ENCODE measurements at places on chromosomes 13 and 19.
A peak's percentile ranks its signal among the peaks of the same experiment; 100 is the strongest.

DNA sequence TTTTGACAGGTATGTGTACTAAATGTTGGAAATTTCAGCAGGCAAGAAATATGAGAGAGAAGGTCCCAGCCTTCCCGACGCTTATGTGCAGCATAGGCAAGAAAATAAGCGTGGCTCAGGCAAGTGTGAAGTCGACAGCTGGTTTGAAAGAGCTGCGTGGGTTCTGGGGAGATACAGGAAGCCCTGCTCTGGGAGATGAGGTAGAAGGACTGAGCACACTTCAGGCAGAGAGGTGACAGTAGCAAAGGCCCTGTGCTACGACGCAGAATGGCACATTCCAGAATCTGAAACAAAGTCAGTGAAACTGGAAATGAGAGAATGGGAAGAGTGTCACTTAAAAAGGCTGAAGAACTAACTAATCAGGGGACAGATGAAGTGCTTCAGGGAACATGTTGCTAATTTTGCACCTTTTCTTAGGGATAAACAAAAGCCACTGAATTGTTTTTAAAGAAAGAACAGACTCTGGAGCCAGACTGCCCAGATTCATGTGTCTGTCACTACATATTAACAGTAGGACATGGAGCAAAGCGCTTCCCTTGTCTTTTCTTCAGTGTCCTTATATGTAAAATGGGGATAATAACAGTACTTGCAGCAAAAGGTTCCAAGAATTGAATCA lies 160.1 kb downstream of the SPRY2 start:
- no peak for DNase-seq

DNA sequence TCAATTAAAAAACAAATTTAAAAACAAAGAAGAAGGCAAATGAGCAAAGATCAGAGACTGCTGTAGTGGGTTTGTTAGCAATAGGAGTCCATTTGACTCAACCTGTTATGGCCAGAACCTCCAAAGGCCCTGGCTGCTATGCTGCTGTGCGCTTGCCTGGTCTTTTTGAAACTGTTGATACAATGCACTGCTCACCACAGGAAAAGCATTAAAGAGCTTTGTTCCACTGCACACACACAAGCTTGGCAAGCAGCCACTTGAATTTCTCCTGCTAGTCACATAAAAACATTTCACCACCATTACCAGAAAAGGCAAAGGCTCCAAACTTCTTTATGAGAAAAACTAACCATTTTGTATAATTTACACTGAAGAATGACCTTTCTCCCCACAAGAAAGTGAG lies 132.2 kb downstream of the FREM2 start:
- DNase-seq = no peak

DNA sequence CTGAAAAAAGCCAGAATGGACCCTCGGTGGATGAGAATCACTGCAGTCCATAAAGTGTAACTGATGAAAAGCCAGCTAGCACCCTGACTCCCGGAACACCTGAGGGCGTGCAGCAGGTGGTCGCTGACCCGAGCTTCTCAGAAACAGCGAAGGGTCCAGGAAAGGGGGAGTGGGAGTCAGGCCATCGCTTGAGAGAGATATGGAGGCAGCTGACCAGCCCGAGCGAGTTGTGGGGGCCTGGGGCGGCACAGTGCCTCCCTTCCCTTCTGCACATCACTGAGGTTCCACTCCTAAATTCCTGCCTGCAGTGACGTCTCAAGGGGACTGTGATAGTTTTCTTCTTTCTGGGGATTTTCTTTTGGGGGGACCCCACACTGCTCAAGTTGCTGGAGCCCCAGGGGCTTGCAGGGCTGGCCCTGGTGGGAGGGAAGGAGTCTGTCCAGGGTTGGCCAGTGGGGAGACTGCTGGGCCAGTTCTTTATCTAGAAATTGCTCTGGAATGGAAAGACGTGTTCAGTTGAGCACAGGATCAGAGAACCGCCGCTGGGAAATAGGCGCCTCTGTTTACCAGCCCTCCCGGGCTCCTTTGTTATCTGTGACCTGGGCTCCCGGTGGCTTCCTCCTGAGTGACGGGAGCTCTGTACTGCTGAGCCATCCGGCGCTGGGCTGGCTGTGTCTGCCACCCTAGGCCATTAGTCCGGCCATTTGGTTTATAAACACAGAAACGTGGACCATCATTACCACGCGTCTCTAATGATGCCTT lies 71.3 kb downstream of the RAB20 start:
- DNase-seq = no peak

DNA sequence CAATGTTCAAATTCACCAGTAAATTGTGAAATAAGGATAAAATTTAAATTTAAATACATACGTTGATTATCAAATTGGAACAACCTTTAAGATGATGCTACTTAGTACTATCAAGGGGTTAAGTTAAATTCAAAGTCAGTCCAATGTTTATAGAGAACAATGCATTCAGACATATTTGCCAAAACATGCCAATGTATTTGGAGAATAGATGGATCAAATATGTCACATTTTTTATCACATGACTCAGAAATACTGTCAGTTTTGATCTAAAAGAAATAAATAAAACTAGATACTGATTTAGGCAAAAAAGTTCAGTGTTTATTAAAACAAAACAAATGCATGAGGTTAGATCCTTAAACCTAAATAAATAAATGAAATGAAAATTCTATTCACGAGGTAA lies 281.2 kb downstream of the SLITRK5 start:
- DNase-seq = no peak

DNA sequence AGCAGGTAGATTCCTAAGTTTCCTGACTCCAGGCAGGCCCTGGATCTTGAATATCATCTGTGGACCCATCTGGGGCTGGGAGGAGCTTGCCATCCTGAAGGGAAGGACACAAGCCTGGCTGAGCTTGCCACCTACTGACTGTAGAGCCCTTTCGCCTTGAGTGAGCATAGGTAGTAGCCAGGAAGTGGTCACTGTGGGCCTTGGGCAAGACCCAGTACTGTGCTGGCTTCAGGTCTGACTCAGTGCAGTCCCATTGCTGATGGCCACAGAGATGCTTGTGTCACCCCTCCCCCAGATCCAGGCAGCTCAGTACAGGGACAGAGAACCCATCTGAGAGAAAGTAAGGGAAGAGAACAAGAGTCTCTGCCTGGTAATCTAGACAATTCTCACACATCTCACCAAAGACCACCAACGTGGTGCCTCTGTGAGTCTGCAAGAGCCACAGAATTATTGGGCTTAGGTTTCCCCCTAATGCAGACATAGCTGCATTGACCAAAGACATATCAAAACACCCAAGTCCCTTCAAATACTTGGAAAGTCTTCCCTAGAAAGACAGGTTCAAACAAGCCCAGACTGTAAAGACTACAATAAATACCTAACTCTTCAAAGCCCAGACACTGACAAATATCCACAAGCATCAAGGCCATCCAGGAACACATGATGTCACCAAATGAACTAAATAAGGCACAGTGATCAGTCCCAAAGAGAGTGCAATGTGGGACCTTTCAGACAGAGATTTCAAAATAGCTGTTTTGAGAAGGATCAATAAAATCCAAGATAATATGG lies 108.2 kb upstream of the WASF3 start:
- no peak for DNase-seq

- no peak for DNase-seq
Measured at GRCh38 chr19:947707-948539, 22.1 kb downstream of the ARID3A start.

DNA sequence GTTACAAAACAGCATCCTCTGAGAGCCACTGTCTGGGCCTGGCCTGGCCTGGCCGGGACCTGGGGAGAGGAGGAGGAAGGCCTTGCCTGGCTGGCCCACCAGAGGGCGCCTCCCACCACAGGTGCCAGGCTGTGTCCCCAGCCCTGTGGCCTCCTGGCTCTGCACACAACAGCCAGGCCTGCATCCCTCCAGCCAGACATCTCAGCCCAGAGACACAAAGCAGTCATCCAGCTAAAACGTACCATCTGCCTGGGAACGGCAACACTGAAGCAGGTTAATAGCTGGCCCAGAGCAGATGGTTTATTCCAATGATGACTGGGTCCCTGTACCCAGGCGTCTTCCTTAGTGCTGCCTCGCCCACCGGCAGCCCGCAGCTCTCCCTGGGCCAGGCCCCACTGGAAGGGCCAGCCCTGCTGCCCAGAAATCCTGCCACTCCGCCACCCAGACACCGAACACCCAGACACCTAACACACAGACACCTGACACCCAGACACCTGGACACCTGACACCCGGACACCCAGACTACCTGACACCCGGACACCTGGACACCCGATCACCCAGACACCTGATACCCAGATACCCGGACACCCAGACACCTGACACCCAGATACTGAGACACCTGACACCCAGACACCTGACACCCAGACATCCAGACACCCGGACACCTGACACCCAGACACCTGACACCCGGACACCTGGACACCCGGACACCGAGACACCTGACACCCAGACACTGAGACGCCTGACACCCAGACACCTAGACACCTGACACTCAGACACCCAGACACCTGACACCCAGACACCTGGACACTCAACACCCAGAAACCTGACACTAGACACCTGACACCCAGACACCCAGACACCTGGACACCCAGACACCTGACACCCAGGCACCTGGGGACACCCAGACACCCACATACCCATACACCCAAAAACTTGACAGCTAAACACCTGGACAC lies 20.1 kb downstream of the C19orf12 start:
- DNase-seq = peak; percentile 85

DNA sequence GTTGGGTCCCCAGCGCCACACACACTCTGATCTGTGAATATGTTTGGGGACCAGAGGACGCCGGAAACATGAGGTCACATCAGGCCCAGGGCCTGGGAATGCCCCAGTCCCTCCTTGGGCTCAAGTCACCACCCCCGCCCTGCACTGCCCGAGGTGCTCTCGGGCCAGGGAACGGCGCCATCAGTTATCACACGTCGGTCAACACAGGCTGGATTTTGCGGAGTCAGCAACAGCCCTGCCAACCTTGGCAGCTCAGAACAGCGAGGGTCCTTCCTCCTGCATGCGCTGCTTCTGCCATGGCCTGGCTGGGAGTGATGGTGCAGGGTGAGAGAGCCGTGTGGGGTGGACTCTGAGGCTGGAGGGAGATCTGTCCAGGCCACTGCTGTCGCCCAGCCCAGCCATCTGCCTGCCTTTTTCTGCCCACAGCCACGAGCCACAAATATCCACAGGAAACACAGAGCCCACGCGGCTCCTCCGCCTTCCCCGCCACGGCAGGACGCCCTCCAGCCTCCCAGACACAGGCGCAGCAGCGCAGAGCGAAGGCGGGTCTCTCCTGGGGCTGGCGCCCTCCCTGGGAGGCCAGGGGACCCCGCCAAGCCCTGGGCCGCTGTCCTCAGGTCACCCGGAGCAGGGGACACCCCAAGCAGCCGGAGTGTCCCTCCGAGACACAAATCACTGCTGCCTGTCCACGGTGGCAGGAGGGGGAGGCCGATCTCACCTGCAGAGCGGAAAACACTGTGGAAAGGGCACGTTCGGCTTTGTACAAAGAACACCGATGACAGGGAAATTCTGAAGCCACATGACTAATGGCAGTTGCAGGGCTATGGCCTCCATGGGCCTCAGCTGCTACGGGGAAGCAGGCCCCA lies 31.6 kb upstream of the CACTIN start:
- DNase-seq = no peak

DNA sequence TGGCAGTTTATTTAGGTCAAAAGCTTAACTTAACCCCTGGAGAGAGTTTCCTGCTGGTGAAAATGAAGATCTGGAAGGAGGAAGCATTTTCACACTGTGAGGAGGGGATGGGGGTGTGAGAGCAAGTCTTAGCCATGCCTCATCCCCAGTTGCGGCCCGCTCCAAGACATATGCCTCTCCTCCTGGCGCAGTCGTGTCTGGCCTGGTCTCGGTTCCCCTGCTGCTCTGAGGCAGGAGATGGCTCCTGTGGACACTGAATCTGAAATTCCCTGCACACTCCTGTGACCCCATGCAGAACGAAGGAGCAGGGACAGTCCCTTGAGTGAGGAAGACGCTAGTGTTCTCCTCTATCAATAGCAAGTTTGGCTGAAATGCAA lies 360 bp upstream of the ZNF69 start:
- DNase-seq = no peak

DNA sequence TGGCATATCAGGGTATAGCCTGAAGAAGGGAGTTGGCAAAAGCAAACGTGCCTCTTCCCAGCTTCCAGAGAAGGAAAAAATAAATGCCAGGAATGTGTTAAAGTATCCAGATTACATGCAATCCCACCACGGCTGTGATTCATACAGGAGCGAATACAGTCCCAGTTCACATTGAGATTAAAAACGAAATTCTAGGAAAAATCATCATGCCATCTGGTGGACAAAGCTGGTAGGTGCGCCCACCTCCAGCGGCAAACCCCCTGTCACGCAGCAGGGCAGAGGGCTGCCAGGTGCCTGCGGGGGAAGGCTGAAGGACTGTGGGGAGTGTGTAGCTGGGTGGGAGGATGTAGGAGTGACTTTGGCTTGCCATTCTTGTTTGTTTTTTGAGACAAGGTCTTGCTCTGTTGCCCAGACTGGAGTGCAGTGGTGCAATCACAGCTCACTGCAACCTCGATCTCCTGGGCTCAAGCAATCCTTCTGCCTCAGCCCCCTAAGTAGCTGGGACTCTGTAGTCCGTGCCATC lies 6.4 kb upstream of the DMWD start:
- DNase-seq = peak; percentile 64

DNA sequence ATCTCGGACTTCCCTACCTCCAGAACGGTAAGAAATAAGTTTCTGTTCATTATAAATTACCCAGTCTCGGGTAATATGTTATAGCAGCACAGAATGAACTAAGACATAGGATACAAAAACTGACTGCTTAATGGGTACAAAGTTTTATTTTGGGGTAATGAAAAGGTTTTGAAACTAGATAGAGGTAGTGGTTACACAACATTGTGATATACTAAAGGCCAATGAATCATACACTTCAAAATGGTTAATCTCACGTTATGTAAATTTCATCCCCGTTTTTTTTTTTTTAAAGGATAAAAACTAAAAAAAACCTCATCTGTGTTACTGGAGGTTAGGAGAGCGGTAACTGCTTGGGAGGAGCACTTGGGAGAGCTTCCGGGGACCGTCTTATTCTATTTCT lies 23.5 kb downstream of the AKT2 start:
- DNase-seq = no peak

- DNase-seq = peak; percentile 37
Measured at GRCh38 chr19:38831142-38831605, 420 bp downstream of the ECH1 start.

- no peak for DNase-seq
Measured at GRCh38 chr13:87198371-87198770, 472.8 kb upstream of the SLITRK5 start.

- no peak for DNase-seq
Measured at GRCh38 chr13:69199664-69200063, 908.0 kb upstream of the ATXN8OS start.

GRCh38 chr13:49549289-49549688 lies 36.1 kb downstream of the RCBTB1 start:
- no peak for DNase-seq

All from activated CD4-positive, alpha-beta T cell treated with anti-CD3 and anti-CD28 coated beads, Interleukin-2, amount 50 U/mL, for 48 hours (primary cell).